Endothelial cell (in vitro differentiated cells): ENCODE measurements at places on chromosomes 13 and 19.

DNA sequence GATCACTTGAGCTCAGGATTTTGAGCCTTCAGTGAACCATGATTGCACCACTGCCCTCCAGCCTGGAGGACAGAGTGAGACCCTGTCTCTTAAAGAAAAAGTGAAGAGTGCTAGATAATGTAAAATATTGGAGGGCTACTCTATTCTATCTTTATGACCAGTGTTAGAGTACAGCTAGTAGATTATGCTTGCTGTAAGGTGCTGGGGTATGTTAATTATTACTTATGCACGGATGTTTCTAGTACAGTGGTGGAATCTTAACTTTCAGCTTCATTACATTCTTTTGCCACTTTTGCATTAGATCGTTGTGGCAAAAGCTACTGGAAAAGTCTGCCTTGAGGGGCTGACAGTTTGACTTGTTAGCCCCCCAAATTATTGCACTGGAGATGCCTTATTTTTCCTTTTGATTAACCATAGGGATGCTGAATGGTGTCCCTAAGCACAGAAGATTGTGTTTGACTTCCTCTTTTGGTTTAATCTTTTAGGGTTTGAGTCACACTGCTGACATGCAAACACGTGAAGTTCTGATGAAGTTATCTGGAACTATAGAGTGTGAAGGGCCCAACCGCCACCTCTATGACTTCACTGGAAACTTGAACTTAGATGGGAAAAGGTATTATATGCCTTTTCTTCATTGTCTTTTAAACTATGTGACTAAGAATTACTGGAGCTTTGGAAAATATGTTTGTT lies 169.8 kb downstream of the ATP8A2 start:
- DNase-seq = no peak

- no peak for DNase-seq
Observed at GRCh38 chr13:100534147-100534843, 54.3 kb downstream of the GGACT start.

GRCh38 chr13:85436029-85436428 lies 363.2 kb downstream of the SLITRK6 start:
- DNase-seq = no peak

- no peak for DNase-seq
Observed at GRCh38 chr13:49560270-49561061, 24.9 kb downstream of the RCBTB1 start.

- DNase-seq = no peak
Observed at GRCh38 chr19:6660930-6661329, 9.0 kb downstream of the TNFSF14 start.

DNA sequence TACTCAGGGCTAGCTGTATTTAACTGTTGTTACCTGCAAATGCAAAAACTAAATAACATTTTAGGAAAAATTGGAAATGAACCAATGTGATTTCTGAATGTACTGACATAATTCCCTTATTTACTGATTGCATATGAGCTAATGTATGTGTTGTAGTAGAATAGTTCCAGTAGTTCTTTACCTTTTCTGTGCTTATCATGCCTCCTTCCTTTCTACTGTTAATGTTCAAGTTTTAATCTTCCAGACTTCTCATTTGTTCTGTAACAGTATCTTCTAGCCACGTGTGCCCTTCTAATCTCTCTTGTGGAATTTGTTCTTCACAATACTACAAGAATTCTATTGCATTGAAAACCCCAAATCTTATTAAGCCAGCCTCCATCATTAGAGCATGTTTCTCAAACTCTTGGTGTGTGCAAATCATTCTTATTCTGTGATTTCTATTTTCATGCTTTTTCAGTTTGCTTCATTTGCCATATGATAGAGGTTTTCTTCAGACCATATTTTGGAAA lies 17.7 kb downstream of the LSM14A start:
- no peak for DNase-seq

- DNase-seq = no peak
Observed at GRCh38 chr19:38228005-38228377, 4.0 kb upstream of the DPF1 start.

GRCh38 chr13:74015137-74015536 lies 119.1 kb downstream of the KLF12 start:
- no peak for DNase-seq

DNA sequence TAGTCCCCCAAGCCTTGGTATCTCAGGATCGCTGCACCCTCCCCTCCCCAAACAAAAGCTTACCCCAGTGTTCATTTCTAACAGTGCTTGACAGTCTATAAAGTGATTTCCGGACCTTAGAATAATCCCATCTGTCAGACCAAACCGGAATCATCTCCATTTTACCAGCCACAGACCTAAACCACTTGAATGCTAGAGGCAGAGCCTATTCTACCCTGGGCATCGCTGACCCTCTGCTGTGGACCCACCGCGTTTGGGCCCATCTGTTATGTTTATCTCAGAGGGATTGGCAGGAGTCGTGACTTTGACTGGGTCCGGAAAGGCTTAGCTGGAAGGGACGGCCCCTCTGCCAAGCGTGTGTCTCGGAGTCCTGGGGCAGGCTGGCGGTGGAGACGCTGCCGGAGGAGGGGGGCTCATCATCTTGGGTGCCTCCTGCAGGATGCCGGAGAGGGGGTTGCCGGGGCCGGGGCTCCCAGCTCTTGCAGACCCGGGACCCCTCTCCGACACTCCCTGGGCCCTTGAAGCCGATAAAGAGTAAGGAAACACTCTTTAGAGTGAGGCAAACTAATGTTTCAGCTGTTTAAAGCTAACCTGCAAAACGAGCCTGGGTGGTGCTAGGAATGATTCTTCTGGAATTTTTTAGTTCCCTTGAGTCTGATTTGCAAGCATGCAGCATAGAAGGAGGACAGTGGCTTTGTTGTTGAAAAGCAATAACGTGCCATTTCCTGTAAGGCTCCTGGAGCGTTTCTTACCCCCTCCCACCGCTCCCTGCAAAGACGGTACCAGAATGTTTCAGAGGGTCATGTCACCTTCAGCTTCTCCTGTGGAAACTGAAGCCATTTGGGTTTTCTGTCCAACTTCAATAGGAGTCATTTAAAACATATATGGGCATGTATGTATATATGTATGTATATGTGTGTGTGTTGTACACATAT lies 1.3 kb downstream of the SLC25A42 start:
- DNase-seq = no peak
